ENCODE measurements at places on chromosomes 2 and 18. TPM values are rescaled to one million over a fixed set of nuclear protein-coding genes. Genes with fewer than 3 reads are reported as not detected.

DNA sequence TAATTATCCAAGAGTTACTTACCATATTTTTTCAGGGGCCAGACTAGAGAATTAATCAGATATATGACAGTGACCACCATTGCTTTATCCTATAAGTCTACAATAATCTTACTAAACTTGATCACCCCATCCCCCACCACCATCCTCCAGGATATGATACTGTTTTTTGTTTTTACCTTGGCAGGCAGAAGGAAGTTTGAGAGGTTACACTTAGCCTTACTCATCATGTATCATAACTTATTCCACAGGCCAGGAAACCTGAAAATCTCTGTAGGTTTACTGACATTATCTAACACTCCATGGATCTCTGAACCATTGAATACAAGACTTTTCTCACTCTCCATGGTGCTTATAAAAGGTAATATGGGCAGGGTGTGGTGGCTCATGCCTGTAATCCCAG, 602.7 kb downstream of the KCNJ3 start:
- H3K36me3 ChIP-seq: no peaks in the 10 kb centered on the region
- H3K27ac ChIP-seq: no peak overlapping the region
- no peaks in the 10 kb centered on the region for H3K4me1 ChIP-seq
- no peak for DNase-seq
- H3K27me3 ChIP-seq: no peaks in the 10 kb centered on the region
- H3K4me3 ChIP-seq: no peak overlapping the region

DNA sequence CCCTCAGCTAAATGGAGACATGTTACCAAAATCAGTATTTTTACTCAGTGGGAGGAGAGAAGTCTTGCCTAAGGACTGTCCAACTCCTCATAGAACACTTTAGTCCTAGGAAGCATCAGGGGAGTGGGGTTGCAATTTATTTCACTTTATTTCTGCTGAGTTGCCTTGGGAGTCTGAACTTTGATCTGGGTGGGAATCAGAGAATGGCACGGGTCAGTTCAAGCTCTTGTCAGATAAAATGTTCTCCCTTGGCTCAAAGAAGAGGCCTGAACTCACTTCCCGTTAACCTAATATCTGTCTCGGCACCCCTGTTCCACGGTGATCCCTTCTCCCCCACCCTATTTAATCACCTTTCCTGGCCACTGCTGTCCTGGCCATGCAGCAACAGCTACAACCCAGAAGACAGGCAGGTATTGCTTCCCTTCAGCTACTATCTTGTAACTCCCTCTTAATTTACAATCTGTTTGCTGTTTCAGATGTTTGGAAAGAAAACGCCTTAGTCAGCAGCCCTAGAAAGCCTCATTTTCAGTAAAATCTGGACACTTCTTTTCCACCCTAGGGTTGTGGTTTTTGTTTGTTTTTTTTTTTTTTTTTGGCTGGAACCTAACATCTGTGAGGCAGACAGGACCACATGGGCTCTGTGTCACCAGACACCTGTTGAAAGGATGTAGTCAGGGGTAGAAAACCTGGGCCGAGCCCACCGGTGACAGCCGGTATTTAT, 52.5 kb downstream of the SERTAD2 start:
- peaks cover 2% of the 10 kb centered on the region for H3K27me3 ChIP-seq
- no peak overlapping the region for H3K4me3 ChIP-seq
- peaks cover 31% of the 10 kb centered on the region for H3K4me1 ChIP-seq
- no peak for DNase-seq
- H3K27ac ChIP-seq: no peak overlapping the region

DNA sequence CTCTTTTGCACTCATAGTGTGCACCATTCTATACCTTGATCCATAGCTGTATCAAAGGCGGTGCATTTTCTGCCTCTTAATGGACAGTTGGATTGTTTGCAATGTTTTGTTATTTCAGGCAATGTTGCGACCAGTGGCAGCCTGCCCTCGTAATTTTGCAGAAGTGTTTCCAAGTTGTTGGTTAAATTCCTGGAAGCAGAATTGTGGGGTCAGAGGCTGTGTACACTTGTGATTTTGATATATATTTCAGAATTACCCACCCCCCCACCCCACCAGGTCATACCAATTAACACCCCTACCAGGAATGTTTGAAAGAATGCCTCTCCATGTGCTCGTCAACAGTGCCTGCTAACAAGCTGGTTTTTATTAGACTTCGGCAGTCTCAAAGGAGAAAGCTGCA, 32.4 kb upstream of the IL1R1 start:
- DNase-seq: no peak
- H3K4me3 ChIP-seq: no peak overlapping the region
- H3K27ac ChIP-seq: no peak overlapping the region

The TMEM17 gene
- 0.22 TPM for total RNA-seq

GRCh38 chr2:47490406-47490805, 87.5 kb downstream of the MSH2 start:
- no peak overlapping the region for H3K4me3 ChIP-seq
- no peak for DNase-seq
- H3K27me3 ChIP-seq: no peaks in the 10 kb centered on the region
- H3K4me1 ChIP-seq: no peaks in the 10 kb centered on the region
- H3K36me3 ChIP-seq: no peaks in the 10 kb centered on the region

DNA sequence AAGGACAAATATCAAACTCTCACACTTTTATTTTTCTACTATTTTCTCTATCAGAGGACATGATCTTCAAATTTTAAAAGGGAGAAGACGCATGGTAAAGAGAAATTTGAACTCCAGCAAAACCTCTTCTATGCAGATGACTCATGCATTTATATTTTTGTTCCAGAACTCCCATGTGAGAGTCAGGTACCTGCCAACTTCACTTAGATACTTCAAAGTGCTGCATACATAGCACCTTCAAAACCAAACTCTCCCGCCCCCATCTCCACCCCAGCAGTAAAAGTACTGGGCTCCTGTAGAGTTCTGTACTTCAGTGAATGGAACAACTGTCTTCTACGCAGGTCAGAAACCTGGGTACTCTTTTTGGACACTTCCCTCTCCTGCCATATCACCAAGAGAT, 398.3 kb downstream of the TGIF1 start:
- no peaks in the 10 kb centered on the region for H3K4me1 ChIP-seq
- no peak for DNase-seq
- 0 out of 3 replicates have a peak, but pooled peaks cover 3% of the 10 kb centered on the region for H3K27me3 ChIP-seq
- no peak overlapping the region for H3K27ac ChIP-seq

GRCh38 chr2:236936446-236936940, 149.2 kb upstream of the COPS8 start:
- H3K27ac ChIP-seq: no peak overlapping the region
- no peak overlapping the region for H3K4me3 ChIP-seq
- no peak for DNase-seq
- peaks cover 22% of the 10 kb centered on the region for H3K27me3 ChIP-seq
- no peaks in the 10 kb centered on the region for H3K36me3 ChIP-seq
- no peaks in the 10 kb centered on the region for H3K4me1 ChIP-seq

The NPPC gene
- total RNA-seq: not detected

The STEAP3 gene
- total RNA-seq: 12.8 TPM

The TRPM8 gene
- not detected for total RNA-seq

GRCh38 chr2:59790186-59791003, 763.1 kb downstream of the BCL11A start:
- H3K36me3 ChIP-seq: no peaks in the 10 kb centered on the region
- no peaks in the 10 kb centered on the region for H3K27me3 ChIP-seq
- no peak for DNase-seq
- H3K27ac ChIP-seq: no peak overlapping the region
- H3K4me3 ChIP-seq: no peak overlapping the region

GRCh38 chr18:50441016-50441415, 66.2 kb downstream of the SKA1 start:
- no peak overlapping the region for H3K27ac ChIP-seq
- no peak overlapping the region for H3K4me3 ChIP-seq
- H3K36me3 ChIP-seq: no peaks in the 10 kb centered on the region
- H3K27me3 ChIP-seq: no peaks in the 10 kb centered on the region
- DNase-seq: no peak

The CPO gene
- total RNA-seq: not detected

The FOXI3 gene
- not detected for total RNA-seq

DNA sequence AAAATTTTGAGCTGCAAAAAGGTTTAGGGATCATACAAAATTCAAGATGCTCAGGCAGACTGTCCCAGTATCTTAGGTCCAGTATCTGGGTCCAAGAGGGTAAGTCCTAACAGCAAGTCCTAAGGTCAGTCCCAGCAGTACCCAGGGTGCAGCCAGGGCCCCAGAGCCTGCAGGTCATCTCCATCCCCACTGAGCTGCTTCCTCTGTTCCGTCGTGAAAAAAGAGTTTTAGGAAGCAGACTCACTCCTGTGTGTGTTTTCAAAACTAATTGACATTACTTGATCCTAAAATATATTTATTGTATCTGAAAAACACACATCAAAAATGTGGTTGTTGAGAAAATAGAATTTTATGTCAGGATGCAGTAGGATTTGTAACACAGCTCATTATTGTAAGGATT, 69.9 kb upstream of the ALKAL2 start:
- no peak for DNase-seq
- H3K4me1 ChIP-seq: no peaks in the 10 kb centered on the region
- H3K27ac ChIP-seq: no peak overlapping the region
- no peaks in the 10 kb centered on the region for H3K36me3 ChIP-seq

DNA sequence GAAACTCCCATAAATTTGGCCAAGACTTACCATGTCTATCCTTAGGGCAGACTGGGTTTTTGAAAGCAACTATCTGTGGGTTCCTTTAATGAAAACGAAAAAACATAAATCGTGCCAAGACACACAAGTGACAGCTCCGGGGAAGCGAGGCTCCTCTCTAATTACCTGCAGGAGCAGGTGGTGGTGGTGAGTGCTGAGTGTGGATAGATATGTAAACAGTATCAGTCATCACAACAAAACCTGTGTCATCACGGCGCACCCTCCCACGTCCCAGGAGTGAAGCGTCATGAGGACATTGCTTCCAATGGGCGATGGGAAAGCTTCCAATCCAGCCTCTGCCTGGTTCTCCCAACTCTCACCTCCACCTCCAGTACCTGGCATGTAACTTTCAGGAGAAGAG, 31.3 kb downstream of the ACKR3 start:
- H3K27me3 ChIP-seq: peaks cover 5% of the 10 kb centered on the region
- no peaks in the 10 kb centered on the region for H3K36me3 ChIP-seq
- H3K27ac ChIP-seq: no peak overlapping the region

- no peak for DNase-seq
- no peak overlapping the region for H3K27ac ChIP-seq
- H3K4me1 ChIP-seq: no peaks in the 10 kb centered on the region
These were observed 130.2 kb downstream of the MTCL1 start for GRCh38 chr18:8835521-8835953.

GRCh38 chr2:24822049-24822706, 29.0 kb downstream of the CENPO start:
- no peaks in the 10 kb centered on the region for H3K4me1 ChIP-seq
- no peak overlapping the region for H3K4me3 ChIP-seq
- no peak for DNase-seq

The SPP2 gene
- not detected for total RNA-seq

DNA sequence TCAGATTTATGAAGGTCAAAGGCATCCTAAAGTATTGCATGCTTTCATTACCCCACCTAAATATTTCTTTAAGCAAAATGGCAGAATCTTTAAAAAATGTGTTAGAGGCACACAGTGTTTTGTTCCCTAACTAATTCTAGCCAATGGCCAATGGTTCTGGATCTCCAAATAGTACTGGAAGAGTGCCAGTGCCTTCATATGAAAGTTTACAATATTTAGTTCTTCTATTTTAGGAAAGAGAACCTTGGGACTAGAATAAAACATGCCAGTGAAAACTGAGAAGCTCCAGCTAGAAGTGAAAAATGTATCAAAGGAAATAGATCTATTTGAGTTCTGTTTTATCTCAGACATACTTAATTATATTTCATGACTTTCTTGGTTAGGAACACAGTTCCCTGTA, 37.1 kb downstream of the TACR1 start:
- DNase-seq: no peak
- H3K27ac ChIP-seq: no peak overlapping the region
- no peaks in the 10 kb centered on the region for H3K27me3 ChIP-seq
- H3K4me1 ChIP-seq: no peaks in the 10 kb centered on the region

DNA sequence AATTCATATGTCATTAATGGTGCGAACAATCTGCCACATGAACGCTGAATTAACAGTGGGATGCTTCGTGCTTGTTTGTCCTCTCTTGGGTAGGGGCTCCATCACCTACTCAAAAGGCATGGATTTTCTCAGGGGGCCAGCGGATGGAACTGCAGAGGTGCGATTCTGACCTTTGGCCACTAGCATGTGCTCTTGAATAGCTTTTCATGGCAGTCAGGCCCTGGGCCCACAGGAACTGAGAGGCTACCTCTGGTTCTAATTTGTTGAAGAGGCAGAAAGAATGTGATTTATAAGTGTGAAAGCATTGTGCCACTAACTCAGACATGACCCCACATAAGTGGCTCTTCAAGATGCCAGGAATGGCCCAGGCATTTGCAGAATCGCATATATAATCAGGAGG, 283.2 kb downstream of the INSIG2 start:
- H3K4me3 ChIP-seq: no peak overlapping the region
- no peaks in the 10 kb centered on the region for H3K4me1 ChIP-seq
- no peaks in the 10 kb centered on the region for H3K27me3 ChIP-seq
- H3K27ac ChIP-seq: no peak overlapping the region
- no peaks in the 10 kb centered on the region for H3K36me3 ChIP-seq

GRCh38 chr2:7517088-7517487, 599.9 kb downstream of the RNF144A start:
- no peaks in the 10 kb centered on the region for H3K4me1 ChIP-seq
- H3K27me3 ChIP-seq: peaks cover 2% of the 10 kb centered on the region
- no peak overlapping the region for H3K4me3 ChIP-seq
- no peak for DNase-seq
- H3K36me3 ChIP-seq: no peaks in the 10 kb centered on the region
- no peak overlapping the region for H3K27ac ChIP-seq

GRCh38 chr2:201128933-201129505, 13.1 kb downstream of the CFLAR start:
- no peaks in the 10 kb centered on the region for H3K27me3 ChIP-seq
- peak overlapping the region; percentile 8 for H3K4me3 ChIP-seq
- peaks cover 55% of the 10 kb centered on the region for H3K4me1 ChIP-seq
- DNase-seq: peak; percentile 78
- H3K36me3 ChIP-seq: peaks cover 29% of the 10 kb centered on the region

DNA sequence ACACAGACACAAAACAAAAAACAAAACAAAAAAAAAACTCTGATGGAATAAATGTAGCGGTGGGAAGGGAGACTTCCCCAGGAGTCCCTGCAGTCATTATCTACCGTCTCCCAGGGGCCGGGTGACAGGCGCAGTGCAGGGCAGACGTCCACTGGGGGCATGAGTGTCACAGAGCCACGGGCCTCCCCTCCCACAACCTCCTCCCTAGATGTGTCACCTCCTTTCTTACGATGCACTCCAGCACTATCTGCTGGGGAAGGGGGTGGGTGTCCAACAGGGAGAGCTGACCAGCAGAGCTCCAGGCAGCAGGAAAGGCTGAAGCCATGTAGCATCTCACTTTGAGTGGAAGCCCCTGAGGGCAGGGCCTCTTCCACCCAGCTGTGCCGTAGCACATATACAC, 84.5 kb downstream of the LONRF2 start:
- no peak overlapping the region for H3K4me3 ChIP-seq
- DNase-seq: no peak
- H3K4me1 ChIP-seq: no peaks in the 10 kb centered on the region
- peaks cover 17% of the 10 kb centered on the region for H3K27me3 ChIP-seq

The SLC16A14 gene
- total RNA-seq: not detected

GRCh38 chr2:165871025-165871424, 77.0 kb upstream of the GALNT3 start:
- no peak overlapping the region for H3K27ac ChIP-seq
- DNase-seq: no peak
- no peaks in the 10 kb centered on the region for H3K27me3 ChIP-seq
- H3K4me1 ChIP-seq: peaks cover 13% of the 10 kb centered on the region
- H3K36me3 ChIP-seq: 0 out of 2 replicates have a peak, but pooled peaks cover 1% of the 10 kb centered on the region
- no peak overlapping the region for H3K4me3 ChIP-seq

The ANKRD30B gene
- total RNA-seq: not detected

The IHH gene
- 0.15 TPM for total RNA-seq
